Activated CD4-positive, alpha-beta memory T cell treated with anti-CD3 and anti-CD28 coated beads for 36 hours (primary cell): ENCODE measurements at places on chromosomes 7 and 10. TPM values are rescaled to one million over a fixed set of nuclear protein-coding genes. Genes with fewer than 3 reads are reported as not detected.

The ZNF488 gene
- 0.38 TPM for total RNA-seq

The PAPOLB gene
- not detected for total RNA-seq

The EBF3 gene
- total RNA-seq: not detected

The NYAP1 gene
- 0.17 TPM for total RNA-seq

The MYOF gene
- total RNA-seq: 49.3 TPM

The TMEM176A gene
- not detected for total RNA-seq

The GJC3 gene
- 0.19 TPM for total RNA-seq

The MYO1G gene
- 436 TPM for total RNA-seq

The ATXN7L1 gene
- 13.3 TPM for total RNA-seq

The MKI67 gene
- total RNA-seq: 223 TPM

The NPC1L1 gene
- total RNA-seq: not detected

GRCh38 chr7:37054624-37055241 is 330.4 kb upstream of the AOAH start:
- DNase-seq: no peak

- no peak for DNase-seq
Observed at GRCh38 chr7:12670000-12670729, 17.3 kb upstream of the ARL4A start.

DNA sequence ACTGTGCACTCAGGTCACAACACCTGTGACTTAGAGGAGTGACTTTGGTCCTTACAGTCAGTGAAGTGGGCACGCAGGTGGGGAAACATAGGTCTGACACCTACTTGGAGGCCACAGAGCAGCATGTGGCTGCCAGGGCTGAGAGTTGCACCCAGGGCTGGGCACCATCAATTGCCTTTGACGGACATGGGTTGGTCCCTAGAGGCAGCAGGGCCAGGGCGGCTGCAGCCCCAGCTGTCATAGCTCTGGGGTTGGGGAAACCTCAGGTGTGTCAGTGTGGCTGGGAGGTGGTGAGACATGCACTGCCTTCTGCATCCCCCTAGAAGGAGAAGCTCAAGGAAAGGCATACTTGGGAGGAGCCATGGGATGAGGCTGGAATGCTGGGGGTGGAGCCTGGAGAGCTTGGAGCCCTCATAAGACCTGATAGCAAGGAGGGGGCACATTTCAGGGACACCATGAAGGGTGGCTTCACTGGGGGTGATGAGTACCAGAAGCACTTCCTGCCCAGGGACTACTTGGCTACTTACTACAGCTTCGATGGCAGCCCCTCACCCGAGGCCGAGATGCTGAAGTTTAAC is at the start of gene INMT:
TSS of gene INMT (plus strand) at position 440 of the 578 bp plus-strand sequence. CDS start at position 456, 16 bp downstream.
- DNase-seq: no peak

- no peak for DNase-seq
Observed at GRCh38 chr10:75682649-75683557, 251.5 kb downstream of the LRMDA start.

DNA sequence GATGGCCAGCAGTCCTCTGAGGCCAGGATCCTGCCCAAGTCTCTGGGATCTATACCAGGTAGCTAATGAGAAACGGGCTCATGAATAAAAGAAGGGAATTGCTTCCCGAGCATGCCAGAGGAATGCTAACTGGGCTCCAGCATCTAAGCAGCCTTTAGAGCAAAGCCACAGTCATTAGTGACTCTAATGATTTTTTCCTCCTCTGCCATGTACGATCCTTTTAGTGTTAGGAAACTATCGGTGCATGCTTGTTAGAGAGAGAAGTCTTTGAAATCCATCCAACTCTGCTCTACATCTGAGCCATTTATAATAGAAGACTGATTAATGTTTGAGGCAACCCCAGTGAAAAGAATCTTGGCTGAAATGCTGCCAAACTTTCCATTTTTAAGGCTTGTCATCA is 124.9 kb upstream of the TCERG1L start:
- DNase-seq: no peak

DNA sequence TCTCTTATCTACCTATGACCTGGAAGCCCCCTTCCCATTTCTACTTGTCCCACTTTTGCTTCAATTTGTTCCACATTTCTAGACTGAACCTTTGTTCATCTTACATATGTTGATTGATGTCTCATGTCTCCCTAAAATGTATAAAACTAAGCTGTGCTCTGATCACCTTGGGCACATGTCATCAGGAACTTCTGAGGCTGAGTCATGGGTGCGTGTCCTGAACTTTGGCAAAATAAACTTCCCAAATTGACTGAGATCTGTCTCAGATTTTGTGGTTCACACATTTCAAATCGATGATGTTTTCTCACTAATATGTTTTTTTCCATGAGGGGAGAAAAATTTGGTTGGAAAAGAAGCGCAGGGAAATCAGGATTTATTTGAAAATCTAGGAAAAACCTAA is 406.2 kb upstream of the LRRTM3 start:
- DNase-seq: no peak

DNA sequence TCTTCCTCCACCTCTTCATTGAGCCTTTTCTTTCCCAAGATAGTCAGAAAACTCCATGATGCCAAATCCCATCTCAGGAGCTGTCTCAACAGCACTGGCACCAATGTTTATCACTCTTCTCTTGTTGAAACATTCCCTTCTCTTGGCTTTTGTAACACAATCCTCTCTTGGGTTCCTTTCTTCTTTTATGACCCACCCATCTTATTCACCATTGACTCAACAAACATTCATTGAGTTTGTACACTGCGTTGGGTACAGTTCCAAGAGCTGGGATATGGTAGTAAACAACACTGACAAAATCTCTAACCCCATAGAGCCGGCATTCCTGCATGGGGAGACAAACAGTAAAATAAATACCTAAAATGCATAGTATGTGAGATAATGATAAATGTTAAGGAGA is 577.5 kb downstream of the INHBA start:
- DNase-seq: no peak

DNA sequence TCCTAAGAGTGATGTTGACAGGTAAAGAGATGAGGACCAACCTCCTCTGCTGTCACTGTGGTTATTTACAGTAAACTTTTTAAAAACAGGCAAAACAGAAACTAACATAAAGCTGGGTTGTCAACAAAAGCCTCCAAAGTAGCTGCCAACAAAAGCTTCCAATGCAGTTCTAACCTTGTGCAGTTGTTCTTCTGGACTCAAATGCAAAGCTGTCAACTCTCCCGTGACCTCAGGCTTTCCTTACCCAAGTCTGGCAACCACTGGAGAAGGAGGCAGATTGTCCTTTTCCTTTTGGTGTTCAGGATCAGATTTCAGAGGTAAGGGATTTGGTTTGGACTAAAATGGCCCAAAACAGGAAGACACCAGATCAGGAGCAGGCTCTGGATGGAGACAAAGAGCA is 63.1 kb downstream of the DLG5 start:
- DNase-seq: no peak

DNA sequence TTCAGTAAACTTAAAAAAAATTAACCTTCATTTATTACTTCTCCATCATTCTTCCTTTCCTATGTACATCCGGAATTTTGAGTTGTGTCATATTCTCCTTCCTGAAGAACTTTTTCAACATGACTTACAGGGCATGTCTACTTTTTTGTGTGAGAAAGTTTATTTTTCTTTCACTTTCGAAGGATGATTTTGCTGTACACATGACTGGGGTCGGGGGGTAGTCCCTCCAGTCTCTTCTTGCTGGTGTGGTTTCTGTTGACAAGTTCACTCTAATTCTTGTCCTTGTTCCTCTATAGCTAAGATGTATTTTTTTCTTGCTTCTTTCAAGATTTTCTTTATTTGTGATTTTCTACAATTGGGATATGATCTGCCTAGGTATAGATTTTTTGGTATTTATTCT is 55.8 kb downstream of the INPP5A start:
- peak; percentile 46 for DNase-seq

DNA sequence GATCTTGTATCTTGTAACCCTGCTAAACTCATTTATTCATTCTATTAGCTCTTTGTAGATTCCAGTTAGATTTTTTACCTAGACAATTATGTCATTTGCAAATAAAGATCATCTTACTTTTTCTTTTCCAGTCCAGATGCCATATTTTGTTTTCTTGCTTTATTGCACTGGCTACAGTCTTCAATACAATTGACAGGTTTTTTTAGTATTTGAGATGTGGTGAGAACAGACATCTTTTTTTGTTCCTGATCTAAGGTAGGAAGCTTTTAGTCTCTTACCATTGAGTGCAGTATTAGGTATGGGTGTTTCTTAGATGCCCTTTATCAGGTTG is 12.1 kb downstream of the SPRN start:
- no peak for DNase-seq

DNA sequence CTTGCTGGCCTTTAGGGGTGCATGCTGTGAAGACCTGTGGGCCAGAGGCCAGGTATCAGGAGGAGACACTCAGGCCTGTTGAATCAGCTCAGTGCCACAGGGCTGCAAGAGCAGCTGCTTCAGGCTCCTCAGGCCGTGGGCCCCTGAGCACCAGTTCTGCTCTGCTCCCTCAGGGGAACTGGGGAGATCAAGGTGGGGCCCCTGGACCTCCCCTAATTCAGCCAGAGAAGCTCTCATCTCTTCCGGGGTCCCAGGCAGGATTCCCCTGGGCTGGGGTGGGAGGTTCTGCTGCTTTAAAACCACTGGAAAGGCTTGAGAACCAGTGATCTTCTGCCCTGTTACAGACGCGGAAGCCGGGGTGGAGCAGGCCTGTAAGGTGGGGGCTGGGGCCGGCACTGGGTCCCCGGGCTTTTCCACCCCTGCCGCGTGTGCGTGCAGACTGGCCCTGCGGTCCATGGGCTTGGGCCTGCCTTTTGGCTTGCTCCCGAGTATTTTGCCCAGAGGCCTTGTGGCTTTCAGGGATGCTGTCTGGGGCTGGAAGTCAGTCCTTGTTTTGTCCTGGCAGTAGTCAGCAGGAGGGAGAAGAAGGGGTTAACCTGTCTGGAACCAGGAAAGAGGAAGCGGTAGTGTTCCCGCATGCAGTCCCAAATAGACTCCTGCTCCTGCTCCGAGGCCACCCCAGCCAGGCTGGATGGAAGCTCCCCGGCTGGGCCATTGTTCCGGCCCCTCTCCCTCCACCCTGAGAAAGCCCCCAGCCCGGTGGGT is 74.3 kb downstream of the LHPP start:
- DNase-seq: no peak

DNA sequence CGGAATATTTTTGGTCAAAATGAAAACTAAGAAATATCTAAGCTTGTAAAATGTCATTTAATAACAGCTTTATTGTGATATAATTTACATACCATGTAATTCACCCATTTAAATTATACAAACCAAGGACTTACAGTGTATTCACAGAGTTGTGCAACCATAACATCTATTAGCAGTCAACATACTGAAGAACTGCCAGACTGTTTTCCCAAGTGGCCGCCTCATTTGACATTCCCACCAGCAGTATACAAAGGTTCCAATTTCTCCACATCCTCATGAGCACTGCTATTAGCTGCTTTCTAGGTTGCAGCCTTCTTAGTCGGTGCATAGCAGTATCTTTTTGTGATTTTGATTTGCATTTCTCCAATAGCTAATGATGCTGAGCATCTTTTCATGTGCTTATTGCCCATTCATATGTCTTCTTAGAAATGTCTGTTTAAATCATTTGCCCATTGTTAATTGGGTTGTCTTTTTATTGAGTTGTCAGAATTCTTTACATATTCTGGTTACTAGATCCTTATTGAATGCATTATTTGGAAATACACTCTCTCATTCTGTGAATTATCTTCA is 153.0 kb upstream of the FGFR2 start:
- no peak for DNase-seq

GRCh38 chr10:12971001-12971788 is 30.3 kb downstream of the CCDC3 start:
- no peak for DNase-seq

DNA sequence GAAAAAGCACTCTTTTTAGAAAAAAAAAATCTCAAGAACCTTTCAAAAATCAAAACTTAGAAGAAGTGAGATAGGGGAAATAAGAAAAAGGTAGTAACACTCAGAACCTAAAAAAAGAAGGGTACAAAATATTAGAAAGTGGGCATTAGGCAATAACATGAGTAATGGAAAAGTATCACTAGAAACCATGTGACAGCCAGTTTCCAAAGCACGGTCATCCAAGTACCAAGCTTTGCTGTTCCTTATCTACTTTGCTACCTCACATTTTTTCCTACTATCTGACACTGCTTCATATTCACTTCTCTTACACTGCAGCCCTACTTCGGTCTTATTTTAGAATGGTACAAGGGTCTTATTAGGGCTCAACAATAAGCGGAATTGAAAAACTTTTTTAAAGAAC is 30.3 kb downstream of the IMMP2L start:
- DNase-seq: no peak

- DNase-seq: no peak
Observed at GRCh38 chr10:79483948-79484347, 28.4 kb upstream of the EIF5AL1 start.

- DNase-seq: no peak
Observed at GRCh38 chr7:36967387-36967786, 243.1 kb upstream of the AOAH start.

DNA sequence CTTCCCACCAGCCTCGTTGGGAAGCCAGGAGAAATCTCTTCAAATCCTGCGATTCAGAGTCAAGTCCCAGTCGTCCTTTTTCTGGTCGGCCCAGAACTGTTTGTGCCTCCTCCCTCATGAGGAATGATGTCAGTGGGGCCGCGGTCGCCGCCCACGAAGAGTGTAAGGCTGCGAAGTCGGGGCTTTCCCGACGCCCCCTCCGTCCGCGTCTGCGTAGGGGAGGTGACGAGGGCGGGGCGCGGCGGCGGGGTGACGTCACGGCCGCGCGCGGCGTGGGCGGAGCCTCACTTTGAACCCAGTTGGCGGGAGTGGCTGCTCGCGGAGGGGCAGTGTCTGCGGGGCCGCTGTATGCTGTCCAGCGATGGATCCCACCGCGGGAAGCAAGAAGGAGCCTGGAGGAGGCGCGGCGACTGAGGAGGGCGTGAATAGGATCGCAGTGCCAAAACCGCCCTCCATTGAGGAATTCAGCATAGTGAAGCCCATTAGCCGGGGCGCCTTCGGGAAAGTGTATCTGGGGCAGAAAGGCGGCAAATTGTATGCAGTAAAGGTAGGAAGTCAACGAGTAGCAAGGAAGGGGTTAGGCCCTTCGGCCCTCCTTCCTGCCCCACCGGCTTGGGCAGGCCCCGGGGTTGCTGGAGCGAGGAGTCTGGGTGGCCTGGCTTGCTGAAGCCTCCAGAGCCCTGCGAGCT is at the start of gene MASTL:
TSS of gene MASTL (plus strand) at position 287 of the 689 bp plus-strand sequence. CDS start at position 362, 75 bp downstream.
- peak; percentile 96 for DNase-seq
